ENCODE measurements at places on chromosomes 4 and X.
A peak's percentile ranks its signal among the peaks of the same experiment; 100 is the strongest.

DNA sequence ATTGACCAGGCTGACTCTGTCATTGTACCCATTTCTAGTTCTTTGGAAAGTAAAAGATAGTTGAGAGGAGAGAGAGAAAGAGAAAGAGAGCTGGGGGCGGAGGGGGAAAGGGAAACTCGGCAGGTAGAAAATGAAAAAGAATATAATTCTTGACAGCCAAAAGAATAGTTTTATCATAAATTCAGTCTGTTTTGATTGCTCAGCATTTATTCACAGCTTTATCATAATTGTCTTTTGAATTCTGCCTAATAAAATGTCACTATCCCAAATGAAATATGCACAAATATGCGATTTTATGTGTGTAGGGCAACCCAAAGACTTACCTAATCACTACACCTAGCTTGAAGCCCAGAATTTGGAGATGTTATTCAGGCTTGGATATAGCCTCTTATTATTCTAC is 1024.0 kb upstream of the PABPC4L start:
- no peak for DNase-seq

DNA sequence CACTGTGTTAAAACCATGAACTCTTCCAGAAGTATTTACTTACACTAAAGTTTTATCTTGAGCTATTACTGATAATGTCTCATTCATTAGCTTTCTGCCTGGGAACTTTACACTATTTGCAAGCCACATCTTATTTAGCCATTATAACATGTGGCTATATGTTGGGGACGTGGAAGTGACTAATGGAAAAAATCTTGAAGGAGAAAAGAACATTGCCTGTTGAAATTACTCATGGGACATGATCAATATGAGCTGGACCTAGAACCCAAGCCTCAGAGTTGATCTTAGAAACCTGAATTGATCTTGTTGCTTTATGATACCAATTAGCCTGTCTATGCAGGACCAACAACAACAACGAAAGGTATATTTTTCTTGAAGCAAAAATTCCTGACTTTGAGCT is 22.5 kb upstream of the ARHGAP6 start:
- no peak for DNase-seq

GRCh38 chrX:13876652-13877051 is 59.8 kb upstream of the GPM6B start:
- DNase-seq = no peak

DNA sequence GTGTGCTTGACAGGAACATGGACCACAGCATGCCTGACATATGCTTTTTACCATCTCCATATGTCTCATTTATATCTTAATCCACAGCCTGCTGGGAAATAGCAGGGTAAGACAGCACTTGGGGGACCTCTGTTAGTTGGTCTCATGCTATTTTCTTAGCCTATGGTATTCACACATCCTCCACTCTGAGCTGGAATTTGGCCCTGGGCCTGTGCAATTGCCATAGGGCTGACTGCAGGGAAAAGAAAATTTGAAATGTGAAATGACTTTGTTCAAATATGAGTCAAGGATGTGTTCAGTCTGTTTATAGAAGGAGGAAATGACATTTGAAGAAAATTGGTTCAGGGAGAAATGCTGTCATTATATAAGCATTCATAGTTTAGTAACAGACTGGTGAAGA is 9.6 kb upstream of the MAP7D3 start:
- no peak for DNase-seq

GRCh38 chr4:70712604-70713452 is 8.9 kb upstream of the RUFY3 start:
- DNase-seq = no peak

- DNase-seq = no peak
Measured at GRCh38 chr4:38500433-38500832, 163.6 kb upstream of the KLF3 start.

DNA sequence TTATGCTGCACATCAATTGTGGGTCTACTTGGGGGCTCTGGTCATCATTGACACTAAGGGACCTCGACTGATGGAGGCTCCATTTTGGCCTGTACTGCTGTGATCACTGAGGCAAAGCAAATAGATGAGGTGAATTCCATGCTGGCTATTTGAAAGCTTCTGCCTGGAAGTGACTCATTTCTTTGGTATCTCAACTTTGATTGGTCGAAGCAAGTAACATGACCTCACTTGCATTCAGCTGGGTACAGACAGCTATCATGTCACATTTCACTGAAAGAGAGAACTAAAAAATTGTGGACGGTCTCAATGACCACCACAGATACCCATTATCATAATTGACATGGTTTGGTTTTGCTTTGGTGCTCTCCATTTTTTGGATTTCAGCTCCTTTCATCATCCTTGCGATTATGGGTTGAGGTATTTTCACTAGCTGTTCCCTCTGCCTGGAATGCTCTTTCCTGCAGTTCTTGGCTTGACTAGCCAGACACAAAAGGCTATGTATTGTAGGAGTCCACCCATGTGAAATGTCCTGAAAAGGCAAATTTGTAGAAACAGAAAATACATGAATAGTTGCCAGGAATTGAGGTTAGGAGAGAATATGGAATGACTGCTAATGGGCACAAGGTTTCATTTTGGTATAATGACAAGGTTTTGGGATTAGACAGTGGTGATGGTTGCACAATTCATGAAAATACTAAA is 369.2 kb upstream of the LCORL start:
- no peak for DNase-seq

GRCh38 chr4:188841523-188841922 is 702.3 kb downstream of the TRIML1 start:
- no peak for DNase-seq

DNA sequence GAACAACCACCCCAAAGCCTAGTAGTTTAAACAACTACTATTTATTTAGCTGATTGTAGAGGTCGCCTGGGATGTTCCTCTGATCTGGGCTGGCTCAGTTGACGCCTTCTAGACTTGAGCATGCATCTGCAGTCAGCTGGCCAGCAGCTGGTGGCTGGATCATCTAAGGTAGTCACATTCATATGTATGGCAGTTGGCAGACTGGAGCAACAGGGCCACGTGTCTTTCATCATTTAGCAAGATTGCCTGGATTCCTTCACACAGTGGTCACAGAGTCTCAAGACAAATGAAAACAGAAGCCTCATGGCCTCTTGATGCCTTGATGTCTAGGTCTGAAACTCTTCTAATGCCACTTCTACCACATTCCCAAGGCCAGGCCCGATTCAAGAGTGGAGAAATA is 220.6 kb upstream of the S100G start:
- no peak for DNase-seq

DNA sequence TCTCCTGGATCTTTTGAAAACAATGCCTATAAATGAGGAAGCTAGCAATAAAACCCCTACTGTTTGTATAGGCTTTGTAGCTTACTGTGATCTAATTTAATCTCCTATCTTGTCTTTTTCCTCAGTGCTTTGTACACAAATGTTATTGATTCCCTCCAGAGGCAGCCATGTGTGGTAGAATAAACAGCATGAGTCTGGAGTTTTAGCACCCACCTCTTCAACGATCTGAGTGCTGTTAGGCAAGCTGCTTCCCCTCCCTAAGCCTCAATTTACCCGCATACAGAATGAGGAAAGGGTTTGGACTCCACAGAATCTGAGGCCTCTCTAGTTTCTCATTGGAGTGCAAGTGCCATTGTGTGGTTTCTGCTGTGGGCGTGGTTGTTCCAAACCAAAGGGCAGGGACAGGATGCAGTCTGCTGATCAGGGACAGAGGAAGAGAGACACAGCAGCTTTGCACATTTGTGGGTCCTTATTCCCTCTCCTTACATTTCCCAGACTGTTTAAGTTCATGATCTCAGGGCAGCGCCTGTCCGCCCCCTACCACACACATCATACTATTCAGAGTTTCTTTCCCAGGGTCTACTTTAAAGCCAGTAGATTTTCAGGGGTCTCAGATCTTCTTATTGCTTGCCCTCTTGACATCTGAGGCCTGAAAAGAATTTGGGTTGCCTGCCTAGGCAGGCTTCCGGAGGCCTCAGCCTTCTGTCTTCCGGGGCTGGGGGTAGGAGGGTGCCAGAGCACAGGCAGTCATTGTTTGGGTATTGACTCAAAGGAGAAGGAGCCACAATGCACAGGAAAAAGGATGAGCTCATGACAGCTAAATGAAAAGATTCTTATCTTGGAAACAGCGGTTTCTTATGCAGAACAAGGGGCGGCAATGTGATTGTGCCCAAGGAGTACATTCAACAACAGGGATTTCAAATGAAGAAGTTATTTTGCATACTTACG is 114.9 kb upstream of the TEX13D start:
- DNase-seq = peak; percentile 53

DNA sequence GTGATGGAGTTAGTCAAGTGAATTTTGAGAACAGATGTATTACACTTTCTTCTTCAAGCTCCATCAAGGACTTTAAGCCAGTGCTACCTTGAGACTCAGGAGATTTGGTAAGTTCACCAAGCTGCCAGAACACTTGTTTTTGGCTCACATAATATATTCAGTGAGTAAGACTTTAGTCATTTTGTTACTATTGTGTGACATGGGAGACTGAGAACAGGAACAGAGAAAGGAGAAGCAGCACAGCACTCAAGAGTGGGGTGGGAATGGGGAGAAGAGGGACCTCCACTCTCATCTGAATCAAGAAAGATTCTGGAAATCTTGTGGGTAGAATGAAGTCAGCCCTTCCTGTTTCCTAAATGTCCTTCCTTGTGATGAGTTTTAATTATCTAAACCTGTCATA is 87.3 kb upstream of the TET2 start:
- no peak for DNase-seq

DNA sequence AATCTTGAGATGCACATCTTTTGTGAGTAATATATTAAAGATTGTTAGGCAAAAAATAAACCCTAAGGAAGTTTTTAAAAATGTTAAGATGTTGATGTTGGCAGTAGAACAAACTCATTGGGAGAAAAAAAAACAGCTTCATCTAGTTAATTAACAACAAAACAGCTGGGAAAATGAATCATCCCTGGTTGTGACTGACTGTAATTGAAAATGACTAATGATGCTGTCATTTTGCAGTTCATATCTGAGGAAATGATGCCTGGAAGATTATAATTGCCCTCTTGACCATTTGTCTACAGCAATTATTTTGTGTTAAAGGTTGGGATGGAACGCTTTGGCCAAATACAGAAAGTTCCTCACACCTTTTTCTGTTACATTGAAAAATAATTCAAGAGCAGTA is 760.4 kb upstream of the FTHL17 start:
- DNase-seq = no peak

- no peak for DNase-seq
Measured at GRCh38 chr4:168812806-168813205, 197.2 kb downstream of the CBR4 start.

GRCh38 chr4:55364691-55365344 is 18.8 kb downstream of the SRD5A3 start:
- no peak for DNase-seq

DNA sequence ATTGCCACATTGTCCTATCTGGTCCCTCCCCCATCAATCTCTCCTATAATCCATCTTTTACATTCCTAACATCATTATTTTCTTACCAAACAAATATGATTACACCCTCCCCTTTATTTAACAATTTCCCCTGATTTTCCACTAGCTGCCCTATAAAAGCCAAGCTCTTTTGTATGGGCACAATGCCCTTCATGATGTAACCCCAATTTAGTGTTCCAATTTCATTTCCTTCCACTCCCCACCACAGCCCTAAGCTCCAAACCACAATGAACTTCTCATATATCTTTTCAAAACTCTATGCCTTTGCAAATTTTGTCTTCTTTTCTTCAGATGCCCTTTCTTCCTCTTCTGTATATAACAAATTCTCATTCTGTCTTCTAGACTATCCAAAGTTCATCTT is 39.5 kb upstream of the PTPN13 start:
- no peak for DNase-seq

DNA sequence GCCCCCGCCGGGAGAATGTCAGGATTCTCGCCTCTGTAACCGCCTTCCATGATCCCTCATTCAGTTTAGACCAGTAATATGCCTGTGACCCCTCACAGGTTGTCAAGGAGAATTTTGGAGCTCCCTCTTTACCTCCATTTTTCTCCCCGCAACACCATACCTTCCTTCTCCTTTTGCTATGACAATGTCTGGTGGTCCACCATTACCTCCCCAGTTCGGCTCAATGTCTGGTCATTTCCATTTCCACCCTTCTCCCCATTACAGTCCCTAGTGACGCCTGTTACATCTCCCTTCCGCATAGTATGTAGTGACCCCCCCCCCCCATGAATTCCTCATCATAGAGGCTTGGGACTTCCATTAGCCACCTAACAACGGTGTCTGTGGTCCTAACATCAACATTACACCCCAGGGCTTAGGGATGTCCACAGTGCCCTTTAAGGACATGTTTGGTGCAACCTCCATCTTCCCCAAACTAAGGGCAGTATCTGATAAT is 700 bp downstream of the ARAF start:
- DNase-seq = no peak
